ENCODE measurements at places on chromosomes 13 and 19.

GRCh38 chr19:41958367-41959055, 610 bp downstream of the RABAC1 start:
- peak; percentile 95 for DNase-seq

- DNase-seq = peak; percentile 7
These were observed 412.7 kb downstream of the LMO7 start for GRCh38 chr13:76048675-76049375.

- peak; percentile 17 for DNase-seq
These were observed 624 bp downstream of the SAFB start for GRCh38 chr19:5623397-5624017.

- peak; percentile 76 for DNase-seq
These were observed 20.0 kb upstream of the ZDHHC20 start for GRCh38 chr13:21478881-21479808.

- DNase-seq = no peak
These were observed 5.9 kb upstream of the SAMD1 start for GRCh38 chr19:14096272-14096992.

DNA sequence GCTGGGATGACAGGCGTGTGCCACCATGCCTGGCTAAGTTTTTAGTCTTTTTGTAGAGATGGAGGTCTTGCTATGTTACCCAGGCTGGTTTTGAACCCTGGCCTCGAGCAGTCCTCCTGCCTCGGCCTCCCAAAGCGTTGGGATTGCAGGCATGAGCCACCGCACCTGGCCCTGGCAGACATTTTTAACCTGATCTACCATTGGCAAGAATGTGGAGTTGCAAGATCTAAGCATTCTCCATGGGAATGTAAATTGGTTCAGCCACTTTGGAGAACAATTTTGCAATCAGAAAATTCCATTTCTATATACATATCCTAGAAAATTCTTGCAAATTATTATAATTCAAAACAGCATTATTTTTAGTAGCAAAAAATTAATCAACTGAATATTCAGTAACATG, 24.3 kb upstream of the DCUN1D2 start:
- DNase-seq = no peak

DNA sequence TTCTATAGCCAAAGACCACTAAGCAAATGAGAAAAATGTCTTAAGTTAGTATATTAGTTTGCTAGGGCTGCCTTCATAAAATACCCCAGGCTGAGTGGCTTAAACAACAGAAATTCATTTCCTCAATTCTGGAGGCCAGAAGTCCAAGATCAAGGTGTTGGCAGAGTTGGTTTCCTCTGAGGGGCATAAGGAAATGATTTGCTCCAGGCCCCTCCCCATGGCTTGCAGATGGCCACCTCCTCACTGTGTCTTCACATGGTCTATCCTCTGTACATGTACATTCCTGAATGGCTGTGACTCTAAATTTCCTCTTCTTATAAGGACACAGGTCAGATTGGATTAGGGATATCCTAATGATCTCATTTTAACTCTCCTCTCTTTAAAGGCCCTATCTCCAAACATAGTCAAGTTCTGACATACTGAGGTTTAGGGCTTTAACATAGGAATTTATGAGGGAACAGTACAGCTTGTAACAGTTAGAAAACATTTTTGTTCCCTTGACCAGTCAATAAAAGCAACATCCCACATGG, 307.4 kb downstream of the DIAPH3 start:
- DNase-seq = no peak

DNA sequence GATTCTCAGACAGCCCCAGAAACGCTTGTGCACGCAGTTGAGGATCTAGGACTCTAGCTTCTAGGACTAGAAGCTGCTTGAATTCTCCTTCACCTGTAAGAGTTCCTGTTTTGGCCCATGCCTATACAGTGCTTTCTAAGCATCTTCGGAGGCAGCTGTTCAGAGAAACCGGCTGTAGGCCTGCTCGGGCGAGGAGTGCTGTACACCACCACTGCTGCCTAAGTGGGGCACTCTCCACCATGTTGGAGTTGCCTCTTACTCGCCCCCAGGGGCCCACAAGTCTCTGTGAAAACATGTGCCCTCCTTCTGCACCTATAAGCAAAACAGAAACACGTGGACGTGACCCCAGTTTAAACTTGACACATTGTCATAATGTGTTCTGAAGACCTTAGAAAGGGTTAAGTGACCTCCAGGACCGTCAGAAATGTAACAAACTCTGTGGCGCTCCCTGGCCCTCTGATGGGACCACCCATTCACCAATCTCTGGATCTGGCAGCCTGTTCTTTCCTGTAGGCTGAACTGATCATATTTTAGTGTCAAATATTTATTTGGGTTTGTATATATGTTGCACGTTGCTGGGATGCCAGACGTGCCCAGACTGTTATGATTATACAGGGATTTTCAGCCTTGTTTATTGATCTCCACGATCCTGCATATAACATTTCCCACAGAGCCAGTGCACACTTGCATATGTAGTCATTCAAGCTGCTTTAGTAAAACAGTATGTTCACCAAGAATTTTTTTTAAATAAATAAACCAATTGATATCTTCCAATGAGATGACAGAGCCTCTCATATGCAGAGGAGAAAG, 60.8 kb downstream of the C13orf42 start:
- no peak for DNase-seq

DNA sequence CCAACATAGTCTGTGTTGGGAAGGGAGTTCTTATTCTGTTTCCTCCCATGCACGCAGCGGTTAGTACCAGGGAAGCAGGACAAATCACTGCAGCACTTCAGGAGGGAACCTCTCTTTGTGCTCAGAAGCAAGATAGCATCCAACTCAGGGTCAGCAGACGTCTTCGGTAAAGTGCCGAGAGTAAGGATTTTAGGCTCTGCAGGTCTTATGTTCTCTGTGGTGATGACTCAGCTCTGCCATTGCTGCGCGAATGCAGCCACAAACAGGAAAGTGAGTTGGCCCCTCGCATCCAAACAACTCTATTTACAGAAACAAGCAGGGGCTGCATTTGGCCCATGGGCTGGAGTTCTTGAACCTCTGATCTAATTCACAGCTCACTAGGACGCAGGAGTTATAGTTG, 122.1 kb upstream of the SPATA13 start:
- DNase-seq = no peak

DNA sequence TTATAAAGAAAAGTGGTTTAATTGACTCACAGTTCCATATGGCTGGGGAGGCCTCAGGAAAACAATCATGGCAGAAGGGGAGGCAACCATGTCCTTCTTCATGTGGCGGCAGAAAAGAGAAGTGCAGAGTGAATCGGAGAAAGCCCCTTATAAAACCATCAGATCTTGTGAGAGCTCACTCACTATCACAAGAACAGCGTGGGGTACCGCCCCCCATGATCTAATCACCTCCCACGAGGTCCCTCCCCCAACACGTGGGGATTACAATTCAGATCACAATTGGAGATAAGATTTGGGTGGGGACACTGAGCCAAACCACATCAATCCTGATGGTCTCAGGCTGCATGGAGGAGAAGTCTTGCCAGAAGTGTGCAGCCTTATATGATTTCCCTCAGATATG, 26.0 kb downstream of the TM9SF2 start:
- no peak for DNase-seq

- DNase-seq = peak; percentile 48
These were observed 5.2 kb upstream of the STK24 start for GRCh38 chr13:98581971-98582702.

GRCh38 chr19:49145573-49146407, 9.4 kb downstream of the HRC start:
- peak; percentile 78 for DNase-seq

DNA sequence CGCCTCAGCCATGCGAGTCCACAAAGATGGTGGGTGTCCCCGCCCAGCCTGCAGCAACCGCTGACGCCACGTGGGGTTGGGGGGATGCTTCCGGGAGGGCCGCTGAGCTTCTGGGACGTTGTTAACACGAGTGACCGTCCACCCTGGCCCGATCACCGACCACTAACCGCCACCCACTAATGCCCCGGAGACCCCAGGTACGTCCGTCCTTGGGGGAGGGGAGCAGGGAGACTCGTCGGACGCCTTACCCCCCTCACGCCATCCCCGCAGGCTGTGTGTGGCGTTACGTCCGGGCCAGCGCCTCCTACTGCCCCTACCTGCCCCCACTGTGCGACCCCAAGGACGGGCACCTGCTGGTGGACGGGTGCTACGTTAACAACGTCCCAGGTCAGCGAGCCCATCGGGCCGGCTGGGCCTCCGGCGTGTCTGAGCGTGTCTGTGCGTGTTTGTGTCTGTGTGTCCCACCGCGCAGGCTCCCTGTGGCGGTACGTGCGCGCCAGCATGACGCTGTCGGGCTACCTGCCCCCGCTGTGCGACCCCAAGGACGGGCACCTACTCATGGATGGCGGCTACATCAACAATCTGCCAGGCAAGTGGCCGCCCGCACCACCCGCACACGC, 21.3 kb downstream of the PNPLA6 start:
- DNase-seq = no peak
